Activated T-helper 2 cell treated with anti-CD3 and anti-CD28 coated beads, Interferon-gamma antibody, Interleukin-2, Interleukin-4, amounts not matched to agents 10 μg/mL and 5 μg/mL and 100 μg/mL, durations not matched to agents 14 hours and 24 hours and 36 hours (primary cell): ENCODE measurements at places on chromosomes 5 and 9.

- no peak for DNase-seq
- no peak overlapping the region for H3K27ac ChIP-seq
- no peaks in the 10 kb centered on the region for H3K4me1 ChIP-seq
These were observed 165.3 kb downstream of the NFIB start for GRCh38 chr9:14148501-14149103.

- peaks cover 23% of the 10 kb centered on the region for H3K36me3 ChIP-seq
- no peaks in the 10 kb centered on the region for H3K27me3 ChIP-seq
- no peak overlapping the region for H3K27ac ChIP-seq
- peaks cover 9% of the 10 kb centered on the region for H3K4me1 ChIP-seq
- no peak overlapping the region for H3K4me3 ChIP-seq
- no peak for DNase-seq
These were observed 16.9 kb downstream of the DENND4C start for GRCh38 chr9:19247420-19247819.

GRCh38 chr9:99962680-99963261 is 56.3 kb downstream of the STX17 start:
- H3K4me1 ChIP-seq, result no peaks in the 10 kb centered on the region
- no peaks in the 10 kb centered on the region for H3K27me3 ChIP-seq
- no peak for DNase-seq
- peaks cover 30% of the 10 kb centered on the region for H3K36me3 ChIP-seq
- H3K27ac ChIP-seq, result no peak overlapping the region

- peaks cover 3% of the 10 kb centered on the region for H3K4me1 ChIP-seq
- H3K36me3 ChIP-seq, result no peaks in the 10 kb centered on the region
- H3K27ac ChIP-seq, result no peak overlapping the region
These were observed 1.2 kb downstream of the LHX6 start for GRCh38 chr9:122227575-122227900.

- no peak overlapping the region for H3K27ac ChIP-seq
- H3K36me3 ChIP-seq, result peaks cover 94% of the 10 kb centered on the region
- no peak overlapping the region for H3K4me3 ChIP-seq
- no peak for DNase-seq
These were observed 12.3 kb downstream of the ORM2 start for GRCh38 chr9:114341991-114342390.

DNA sequence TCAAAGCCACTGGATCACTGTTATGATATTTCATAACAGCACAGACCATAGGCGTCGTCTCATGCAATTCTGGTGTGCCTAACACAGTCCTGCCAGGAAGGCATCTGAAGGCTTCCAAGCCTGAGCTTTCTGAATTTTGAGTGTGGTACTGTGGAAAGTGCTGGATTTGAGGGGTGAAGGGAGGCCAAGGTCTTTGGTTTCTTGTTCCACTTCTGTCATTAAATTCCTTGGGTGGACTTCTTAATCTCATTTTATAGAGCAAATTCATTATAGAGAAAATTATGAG is 441.3 kb upstream of the PIK3R1 start:
- peaks cover 7% of the 10 kb centered on the region for H3K4me1 ChIP-seq
- H3K4me3 ChIP-seq, result no peak overlapping the region
- H3K36me3 ChIP-seq, result no peaks in the 10 kb centered on the region
- H3K27ac ChIP-seq, result no peak overlapping the region
